HTR-8/SVneo (cell line): ENCODE measurements at places on chromosomes 2 and 18.

DNA sequence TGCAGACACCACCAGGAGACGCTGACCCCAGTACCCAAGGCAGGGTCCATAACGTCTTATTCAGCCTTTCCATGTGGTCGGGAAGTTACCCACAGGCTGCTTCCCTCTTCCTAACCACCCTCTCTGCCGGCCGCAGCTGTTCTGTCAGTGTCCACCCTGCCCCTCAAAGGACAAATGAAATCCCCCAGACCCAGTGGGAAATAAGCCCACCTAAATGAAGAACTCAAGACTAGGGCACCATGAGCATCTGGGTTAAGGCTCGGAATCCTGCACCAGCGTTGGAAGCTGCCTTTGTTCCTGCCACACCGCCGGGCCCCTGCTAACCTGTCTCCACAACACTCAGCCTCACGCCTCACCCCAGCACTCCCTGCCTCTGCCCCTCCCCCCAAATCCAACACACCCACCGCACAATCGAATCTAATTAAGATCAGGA is 21.7 kb downstream of the BCL11A start:
- no peak for DNase-seq

DNA sequence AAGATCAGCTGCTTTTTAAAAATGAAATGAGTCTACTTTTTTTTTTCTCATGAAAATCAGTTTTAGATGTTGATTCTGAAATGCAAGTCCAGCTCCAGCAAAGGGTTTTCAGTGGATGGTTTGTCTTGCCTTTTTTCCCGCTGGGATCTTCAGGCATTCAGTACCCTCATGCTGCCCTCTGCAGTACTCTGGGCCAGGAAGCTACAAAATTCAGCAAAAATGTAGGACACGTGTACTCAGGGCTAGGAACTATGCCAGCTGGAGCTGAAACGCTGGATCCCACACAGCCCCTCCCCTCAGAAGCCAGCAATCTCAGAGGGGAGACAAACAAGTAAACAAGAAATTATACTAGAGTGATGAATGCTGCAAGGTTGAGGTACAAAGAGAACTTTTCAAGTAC is 97.3 kb downstream of the MMADHC start:
- peak; percentile 45 for DNase-seq

DNA sequence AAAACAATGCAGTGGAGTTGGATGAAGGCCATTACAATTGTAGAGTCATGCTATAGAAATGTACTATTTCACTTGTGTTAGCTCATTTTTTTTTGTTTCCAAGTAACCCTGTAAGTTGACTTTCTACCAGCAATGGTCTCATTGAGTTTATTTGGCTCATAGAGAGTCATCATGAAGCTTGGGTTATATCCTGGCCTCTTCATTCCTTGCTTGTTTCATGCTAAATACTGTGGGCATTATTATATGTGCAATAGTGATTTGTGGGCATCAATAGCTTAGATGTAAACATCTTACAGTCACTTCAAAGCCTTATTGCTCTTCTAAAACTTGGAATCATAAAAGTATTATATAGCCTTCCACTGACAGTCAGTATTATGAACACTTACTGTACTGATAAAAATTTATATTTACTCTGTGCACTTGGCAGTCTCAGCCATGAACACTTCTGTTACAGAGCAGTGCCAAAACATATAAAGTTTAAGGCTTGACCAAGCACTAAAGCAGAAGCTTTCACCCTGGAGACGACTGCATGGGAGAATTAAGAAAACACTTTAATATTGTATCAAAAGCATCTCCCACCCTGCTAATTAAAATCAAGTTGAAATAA is 751.2 kb downstream of the SATB2 start:
- no peak for DNase-seq

DNA sequence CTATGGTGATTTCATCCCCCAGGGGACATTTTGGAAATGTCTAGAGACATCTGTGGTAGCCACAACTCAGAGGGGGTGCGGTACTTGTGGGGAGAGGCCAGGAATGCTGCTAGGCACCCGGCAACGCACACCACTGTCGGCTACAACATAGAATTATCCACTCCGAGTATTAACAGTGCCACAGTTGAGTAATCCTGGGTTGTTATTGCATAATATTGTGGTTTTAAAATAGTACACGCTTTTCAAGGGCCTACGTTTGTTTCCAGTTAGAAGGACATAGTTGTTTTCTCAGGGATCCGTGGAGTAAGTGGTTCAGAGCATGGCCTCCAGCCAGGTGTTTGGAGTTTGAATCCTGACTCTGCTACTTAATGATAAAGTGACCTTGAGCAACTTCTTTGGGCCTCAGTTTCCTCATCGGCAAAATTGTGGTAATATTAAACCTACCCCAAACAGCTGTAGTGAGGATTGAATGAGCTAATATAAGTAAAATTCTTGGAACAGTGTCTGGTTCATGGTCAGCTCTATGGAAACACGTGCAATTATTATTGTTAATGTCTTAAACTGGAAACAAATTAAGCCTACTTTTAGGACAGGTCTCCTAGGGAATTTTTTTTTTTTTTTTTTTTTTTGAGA is 24.5 kb downstream of the CYP27A1 start:
- DNase-seq = peak; percentile 72

DNA sequence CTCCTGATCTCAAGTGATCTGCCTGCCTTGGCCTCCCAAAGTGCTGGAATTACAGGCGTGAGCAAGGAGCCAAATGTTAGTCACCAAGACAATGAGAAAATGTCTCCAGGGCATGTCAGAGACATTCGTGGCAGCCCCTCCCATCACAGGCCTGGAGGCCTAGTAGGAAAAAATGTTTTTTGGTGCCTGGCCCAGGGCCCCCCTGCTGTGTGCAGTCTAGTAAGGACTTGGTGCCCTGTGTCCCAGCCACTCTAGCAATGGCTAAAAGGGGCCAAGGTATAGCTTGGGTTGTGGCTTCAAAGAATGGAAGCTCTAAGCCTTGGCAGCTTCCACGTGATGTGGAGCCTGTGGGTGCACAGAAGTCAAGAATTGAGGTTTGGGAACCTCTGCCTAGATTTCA is 12.5 kb upstream of the TXNL4A start:
- no peak for DNase-seq

DNA sequence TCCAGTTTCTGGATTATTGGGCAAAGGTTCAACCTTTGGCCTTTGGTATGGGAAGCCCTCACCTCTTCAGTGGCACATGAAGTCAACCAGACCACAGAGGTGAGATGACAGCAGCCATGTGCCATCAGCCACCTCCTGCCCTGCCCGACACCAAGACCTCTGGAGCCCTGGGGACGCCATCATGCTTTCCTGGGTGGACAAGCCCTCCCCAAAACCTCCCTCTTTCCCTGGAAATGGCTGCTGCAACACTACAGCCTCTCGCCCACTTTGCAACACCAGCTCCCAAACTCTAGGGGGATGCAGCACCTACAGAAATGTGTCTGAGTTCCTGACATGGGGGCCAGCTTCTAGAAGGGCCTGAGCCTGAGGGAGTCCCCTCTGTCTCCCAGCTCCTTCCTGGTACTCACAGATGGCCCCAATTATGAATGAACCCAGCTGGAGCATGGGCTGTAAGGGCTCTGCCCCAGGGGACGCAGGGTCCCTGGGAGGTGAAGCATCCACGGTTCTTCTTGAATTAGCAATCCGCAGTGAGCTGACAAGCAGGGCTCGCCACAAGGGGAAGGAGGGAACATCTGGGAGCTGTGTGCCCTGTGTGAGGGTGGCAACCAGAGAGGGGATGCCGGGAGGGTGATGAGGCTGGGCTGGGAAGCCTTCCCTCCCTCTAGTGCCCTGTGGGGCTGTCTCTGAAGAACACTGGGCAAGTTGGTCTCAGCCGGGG is 268.5 kb upstream of the HDAC4 start:
- no peak for DNase-seq

GRCh38 chr2:220552790-220553535 is 925.5 kb downstream of the SLC4A3 start:
- no peak for DNase-seq

- no peak for DNase-seq
Measured at GRCh38 chr2:14577843-14578242, 54.7 kb upstream of the LRATD1 start.

- no peak for DNase-seq
Measured at GRCh38 chr2:195645413-195645812, 11.6 kb upstream of the SLC39A10 start.
